Sigmoid colon (tissue), 7 donors: ENCODE measurements at places on chromosomes 11 and 22. TPM values are rescaled to one million over a fixed set of nuclear protein-coding genes. Genes with fewer than 3 reads are reported as not detected.

DNA sequence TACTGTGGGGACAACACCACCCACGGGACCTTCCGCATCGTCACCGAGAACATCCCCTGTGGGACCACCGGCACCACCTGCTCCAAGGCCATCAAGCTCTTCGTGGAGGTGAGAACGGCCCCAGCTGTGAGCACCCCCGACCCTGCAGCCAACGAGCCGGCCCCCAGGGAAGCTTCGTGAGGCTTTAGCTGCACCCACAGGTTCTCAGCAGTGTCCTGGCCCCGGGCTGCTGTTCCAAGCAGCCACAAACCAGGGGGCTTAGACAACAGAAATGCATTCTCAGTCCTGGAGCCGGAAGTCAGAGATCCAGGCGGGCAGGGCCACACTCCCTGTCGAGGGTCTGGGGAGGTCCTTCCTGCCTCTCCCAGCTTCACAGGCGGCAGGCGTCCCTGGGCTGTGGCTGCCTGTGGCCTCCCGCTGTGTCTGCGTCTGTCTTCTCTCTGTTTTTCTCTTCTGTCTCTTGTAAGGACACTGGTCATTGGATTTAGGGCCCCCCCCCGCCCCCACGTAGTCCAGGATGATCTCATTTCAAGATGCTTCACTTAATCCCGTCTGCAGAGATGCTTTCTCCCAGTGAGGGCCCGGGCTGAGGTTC is 12.5 kb downstream of the MUC5B start:
- no peak for DNase-seq

DNA sequence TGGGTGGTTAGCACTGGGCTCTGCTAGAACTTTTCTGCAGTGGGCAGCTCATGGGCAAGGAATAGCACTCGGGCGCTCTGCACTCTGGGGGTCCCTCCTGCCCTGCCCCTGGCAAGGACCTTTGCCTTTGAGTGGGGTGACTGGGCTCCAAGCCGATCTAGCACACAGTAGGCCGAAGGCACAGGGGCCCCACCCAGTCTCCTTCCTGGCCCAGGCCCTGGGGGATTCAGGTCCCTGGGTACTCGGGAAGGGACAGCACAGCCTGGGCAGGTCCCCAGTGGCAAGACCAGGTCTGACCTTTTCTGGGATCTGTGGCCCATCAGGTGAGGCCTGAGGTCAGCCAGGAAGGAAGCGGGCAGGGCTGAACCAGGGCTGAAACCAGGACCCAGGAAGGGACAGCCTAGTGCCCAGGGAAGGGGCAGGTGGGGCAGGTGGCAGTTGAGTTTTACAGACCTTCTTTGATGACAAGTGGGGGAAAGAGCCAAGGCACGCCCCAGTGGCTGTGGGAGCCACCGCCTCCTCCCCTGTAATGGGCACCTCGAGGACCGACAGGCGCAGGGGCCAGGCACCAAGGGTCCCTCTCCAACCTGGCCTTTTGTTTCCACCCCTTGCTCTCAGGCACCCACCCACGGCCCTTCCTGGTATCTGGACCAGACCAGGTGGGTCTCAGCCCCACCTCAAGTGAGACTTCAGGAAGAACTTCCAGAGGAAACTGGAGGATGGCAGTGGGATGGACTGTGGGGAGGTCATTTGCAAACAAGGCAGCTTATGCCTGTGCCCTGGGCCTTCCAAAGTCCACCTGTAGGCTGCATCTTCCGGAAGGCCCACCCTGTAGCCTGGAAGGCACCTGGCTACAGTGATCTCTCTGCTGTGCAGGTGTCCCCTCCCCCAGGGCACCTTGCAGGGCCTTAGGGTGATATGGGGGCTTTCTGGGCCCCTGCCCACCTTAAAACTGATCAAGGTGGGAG is 883 bp upstream of the AIFM3 start:
- DNase-seq = no peak

GRCh38 chr22:44733426-44734106 is 18.8 kb upstream of the ARHGAP8 start:
- DNase-seq = no peak

- no peak for DNase-seq
Observed at GRCh38 chr11:41118521-41118920, 340.9 kb downstream of the LRRC4C start.

E2F8 gene
- total RNA-seq = not detected
